ENCODE measurements at places on chromosomes 6 and 20.

- DNase-seq, result no peak
Observed at GRCh38 chr6:138803861-138804260, 8.0 kb downstream of the ECT2L start.

- DNase-seq, result no peak
Observed at GRCh38 chr6:158040051-158040803, 58.6 kb downstream of the SYNJ2 start.

DNA sequence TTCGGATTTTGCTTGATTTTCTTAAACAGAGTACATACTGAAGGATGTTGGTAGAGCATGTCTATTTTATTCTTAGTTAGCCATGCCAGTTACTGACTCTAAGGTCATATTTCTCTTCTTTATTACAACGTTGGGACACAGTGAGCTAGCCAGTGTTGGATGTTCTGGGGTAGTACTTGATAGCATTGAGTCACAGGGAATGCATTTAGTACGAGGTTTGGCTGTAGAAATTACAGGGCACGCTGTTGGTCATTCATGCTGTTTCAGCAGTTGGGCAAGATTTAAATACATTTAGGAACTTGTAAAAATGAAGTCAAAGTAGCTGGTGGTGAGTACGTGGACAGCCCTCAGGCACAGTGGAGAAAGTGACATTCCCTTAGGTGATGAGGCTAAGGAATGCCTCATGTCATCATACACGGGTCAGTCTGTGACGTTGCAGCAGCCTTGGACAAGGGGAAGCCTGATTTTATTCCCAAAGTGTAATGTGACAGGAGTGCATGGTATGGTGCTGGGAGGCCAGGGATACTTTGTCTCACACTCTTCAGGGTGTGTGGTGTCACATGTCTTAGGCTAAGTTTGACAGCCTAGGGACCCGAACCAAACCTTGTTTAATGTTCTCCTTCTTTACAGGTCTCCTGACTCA, 57.7 kb upstream of the SLC22A1 start:
- no peak for DNase-seq

DNA sequence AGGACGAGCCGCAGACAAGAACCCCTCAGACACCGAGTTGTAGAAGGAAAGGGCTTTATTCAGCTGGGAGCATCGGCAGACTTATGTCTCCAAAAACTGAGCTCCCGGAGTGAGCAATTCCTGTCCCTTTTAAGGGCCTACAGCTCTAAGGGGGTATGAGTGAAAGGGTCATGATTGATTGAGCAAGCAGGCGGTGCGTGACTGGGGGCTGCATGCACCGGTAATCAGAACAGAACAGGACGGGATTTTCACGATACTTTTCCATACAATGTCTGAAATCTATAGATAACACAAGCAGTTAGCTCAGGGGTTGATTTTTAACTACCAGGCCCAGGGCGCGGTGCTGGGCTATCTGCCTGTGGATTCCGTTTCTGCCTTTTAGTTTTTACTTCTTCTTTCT, 226.4 kb upstream of the PLCB4 start:
- no peak for DNase-seq

GRCh38 chr6:181049-181654, 111.1 kb upstream of the DUSP22 start:
- no peak for DNase-seq

DNA sequence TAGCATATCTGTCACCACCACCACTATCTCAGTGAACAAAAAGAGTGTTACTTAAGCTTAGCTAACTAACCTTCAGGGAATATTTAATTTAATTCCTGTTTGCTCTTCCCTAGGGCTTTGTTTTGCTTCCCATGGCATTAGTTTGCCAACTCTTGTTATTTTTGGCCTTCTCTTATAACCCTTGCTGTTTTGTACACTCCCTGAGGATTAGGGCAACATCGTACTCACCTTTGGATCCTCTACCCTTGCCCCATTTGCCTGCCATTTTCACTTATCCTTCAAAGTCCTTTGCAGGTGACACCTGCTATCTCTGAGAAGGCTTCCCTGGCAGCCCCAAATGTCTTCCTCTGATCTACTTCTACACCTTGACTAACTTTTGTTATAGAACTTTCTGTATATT, 23.7 kb downstream of the ACOT13 start:
- DNase-seq, result no peak

GRCh38 chr6:67736816-67737215, 898.3 kb upstream of the ADGRB3 start:
- no peak for DNase-seq

DNA sequence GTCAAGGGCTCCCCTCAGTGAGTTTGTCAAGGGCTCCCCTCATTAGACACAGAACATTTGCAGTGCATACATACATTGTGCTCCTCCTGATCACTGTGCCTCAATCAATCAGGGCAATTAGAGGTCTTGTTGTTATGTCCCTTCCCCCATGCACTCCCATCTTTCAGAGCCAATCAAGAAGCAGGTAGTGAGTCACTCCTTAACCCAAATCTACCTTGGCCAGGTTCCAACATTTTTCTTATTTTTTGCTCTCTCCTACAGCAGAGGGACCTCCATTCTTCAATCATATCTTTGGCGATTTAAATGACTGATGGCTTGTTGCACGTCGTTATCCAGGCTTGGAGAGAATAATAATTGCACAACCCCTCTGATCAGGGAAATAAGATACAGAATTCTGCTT, 409.9 kb upstream of the SPTLC3 start:
- DNase-seq, result no peak
